Cardiac ventricle fibroblast (primary cell): ENCODE measurements at places on chromosomes 7 and 10. TPM values are rescaled to one million over a fixed set of nuclear protein-coding genes. Genes with fewer than 3 reads are reported as not detected.

Gene ARHGEF5
- total RNA-seq = 2.2 and 2.8 TPM in 2 replicates

Gene OPALIN
- not detected in 2 replicates for total RNA-seq

Gene STEAP1B
- 1.1 and 1.8 TPM in 2 replicates for total RNA-seq

Gene HOXA3
- 0.10 TPM in 1 of 2 replicates, not detected in the other for total RNA-seq

Gene ANKRD61
- not detected in 2 replicates for total RNA-seq

Gene ODAD2
- total RNA-seq = not detected in 2 replicates

Gene CASP2
- total RNA-seq = 6.5 and 7.6 TPM in 2 replicates

Gene SEMA3E
- total RNA-seq = 0.15 and 0.25 TPM in 2 replicates

Gene BMPER
- 67.4 and 86.9 TPM in 2 replicates for total RNA-seq

Gene ZNF488
- 0.06 TPM in 1 of 2 replicates, not detected in the other for total RNA-seq

Gene OR9A2
- not detected in 2 replicates for total RNA-seq

Gene AMZ1
- 0.06 TPM in 1 of 2 replicates, not detected in the other for total RNA-seq

Gene INSYN2A
- total RNA-seq = under 0.01 TPM in 1 of 2 replicates, not detected in the other

Gene GCC1
- 14.2 and 17.0 TPM in 2 replicates for total RNA-seq

Gene ESYT2
- 53.6 and 57.8 TPM in 2 replicates for total RNA-seq

Gene TMEM106B
- 33.1 and 66.0 TPM in 2 replicates for total RNA-seq

Gene ARID5B
- 53.5 and 62.0 TPM in 2 replicates for total RNA-seq

Gene EIF5AL1
- 0.37 and 0.49 TPM in 2 replicates for total RNA-seq

Gene FGFR2
- 0.15 TPM in 1 of 2 replicates, not detected in the other for total RNA-seq

Gene TDRD1
- total RNA-seq = 1.2 and 1.7 TPM in 2 replicates
